Fibroblast of skin of right biceps (primary cell): ENCODE measurements at places on chromosomes 1 and 21.

- no peak for DNase-seq
Observed at GRCh38 chr1:150696590-150696989, 364 bp downstream of the GOLPH3L start.

GRCh38 chr1:109573785-109574184, 25.4 kb downstream of the GNAI3 start:
- no peak for DNase-seq

- DNase-seq, result no peak
Observed at GRCh38 chr21:15329191-15329590, 264.4 kb upstream of the NRIP1 start.

GRCh38 chr1:17802164-17802563, 47.0 kb downstream of the ACTL8 start:
- peak; percentile 78 for DNase-seq

DNA sequence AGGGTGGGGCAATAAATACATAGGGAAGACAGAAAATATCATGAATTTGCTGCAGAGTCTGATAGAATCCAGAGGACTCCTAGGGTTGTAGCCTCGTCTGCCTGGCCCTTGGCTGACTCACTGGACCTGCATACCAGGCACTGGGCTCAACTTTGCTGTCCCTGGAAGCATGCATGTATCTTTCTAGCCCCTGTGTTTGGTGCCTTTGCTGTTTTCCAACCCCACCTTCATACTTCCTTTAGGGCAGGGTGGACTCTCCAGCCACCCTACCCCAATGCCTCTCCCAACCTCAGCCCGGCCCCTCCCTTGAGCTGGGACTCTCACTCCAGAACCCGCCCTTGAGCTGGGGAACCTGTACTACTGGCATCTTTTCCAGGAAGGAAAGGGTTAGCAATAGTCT, 1.2 kb downstream of the RAB25 start:
- DNase-seq, result no peak

- no peak for DNase-seq
Observed at GRCh38 chr1:17118706-17119075, 560 bp downstream of the PADI2 start.

GRCh38 chr1:110811529-110811928, 61.4 kb upstream of the CD53 start:
- no peak for DNase-seq

DNA sequence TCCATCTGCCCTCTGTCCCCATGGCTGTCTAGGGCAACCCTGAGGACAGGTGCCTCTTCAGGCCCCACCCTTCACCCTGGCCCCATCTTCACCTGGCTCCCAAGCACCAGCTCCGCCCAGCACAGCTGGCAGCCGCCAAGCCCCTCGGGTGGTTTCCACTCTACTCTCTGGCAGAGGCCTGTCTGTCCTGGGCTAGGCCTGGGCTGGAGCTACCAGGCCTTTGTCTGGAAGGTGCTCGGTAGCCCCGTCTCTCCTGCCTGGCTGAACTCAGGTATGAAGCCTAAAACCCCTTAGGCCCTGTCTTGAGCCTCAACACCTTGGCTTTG, 17.4 kb downstream of the SDC3 start:
- no peak for DNase-seq

- no peak for DNase-seq
Observed at GRCh38 chr1:226615876-226616275, 67.3 kb downstream of the STUM start.

DNA sequence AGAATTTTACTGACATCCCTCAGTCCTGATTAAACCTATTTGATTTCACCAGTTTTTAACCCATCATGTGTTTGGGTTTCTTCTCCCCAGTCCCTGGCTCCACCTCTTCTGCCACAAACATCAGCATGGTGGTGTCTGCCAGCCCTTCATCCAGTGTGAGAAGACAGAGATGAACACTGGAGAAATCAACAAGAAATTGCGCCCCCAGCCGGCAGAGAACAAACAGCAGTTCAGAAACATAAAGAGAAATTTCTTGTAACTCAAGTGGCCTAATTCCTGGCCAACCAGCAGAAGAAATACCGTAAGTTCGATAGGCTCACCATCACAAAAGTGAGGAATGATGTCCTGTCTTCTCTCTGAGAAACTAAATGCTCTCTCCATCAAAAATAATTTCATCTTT, 18.3 kb downstream of the S100A11 start:
- no peak for DNase-seq

- peak; percentile 77 for DNase-seq
Observed at GRCh38 chr1:234729561-234730474, 119.8 kb upstream of the IRF2BP2 start.

DNA sequence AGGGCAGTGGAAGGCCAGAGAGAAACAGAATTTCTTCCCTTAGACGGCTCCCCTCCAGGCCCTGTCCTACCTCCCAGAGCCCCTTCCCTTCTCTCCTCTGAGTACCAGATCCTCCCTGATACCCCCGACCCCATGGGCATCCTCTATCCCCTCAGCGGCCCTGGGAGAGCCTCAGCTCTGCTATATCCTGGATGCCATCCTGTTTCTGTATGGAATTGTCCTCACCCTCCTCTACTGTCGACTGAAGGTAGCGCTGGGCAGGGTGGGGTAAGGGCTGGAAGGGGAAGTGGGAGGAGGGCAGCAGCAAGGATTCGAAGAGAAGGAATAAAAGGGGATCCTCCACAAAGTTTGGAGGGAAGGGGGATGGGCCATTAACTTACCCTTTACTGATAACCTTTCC, 2.7 kb downstream of the FCER1G start:
- DNase-seq, result no peak

GRCh38 chr1:48105165-48105564, 108.0 kb upstream of the TRABD2B start:
- no peak for DNase-seq

DNA sequence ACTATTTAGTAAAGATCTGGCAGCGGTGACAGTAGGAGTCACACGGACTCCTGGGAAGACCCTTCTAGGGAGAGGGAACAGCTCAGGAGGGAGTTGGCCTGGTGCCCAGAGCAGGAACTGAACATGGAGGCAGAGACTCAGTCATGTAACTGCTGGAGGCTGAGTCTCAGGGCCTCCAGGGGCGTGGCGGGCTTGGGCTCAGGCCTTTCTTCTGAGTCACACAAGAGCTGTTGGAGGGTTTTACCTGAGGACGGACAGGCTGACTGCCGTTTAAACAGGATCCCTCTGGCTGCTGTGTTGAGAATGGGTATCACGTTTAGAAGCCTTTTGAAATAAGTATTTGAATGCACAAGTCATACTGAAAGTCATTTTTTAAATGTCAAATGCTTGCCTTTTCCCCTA, 7.2 kb upstream of the ETS2 start:
- DNase-seq, result peak; percentile 55

DNA sequence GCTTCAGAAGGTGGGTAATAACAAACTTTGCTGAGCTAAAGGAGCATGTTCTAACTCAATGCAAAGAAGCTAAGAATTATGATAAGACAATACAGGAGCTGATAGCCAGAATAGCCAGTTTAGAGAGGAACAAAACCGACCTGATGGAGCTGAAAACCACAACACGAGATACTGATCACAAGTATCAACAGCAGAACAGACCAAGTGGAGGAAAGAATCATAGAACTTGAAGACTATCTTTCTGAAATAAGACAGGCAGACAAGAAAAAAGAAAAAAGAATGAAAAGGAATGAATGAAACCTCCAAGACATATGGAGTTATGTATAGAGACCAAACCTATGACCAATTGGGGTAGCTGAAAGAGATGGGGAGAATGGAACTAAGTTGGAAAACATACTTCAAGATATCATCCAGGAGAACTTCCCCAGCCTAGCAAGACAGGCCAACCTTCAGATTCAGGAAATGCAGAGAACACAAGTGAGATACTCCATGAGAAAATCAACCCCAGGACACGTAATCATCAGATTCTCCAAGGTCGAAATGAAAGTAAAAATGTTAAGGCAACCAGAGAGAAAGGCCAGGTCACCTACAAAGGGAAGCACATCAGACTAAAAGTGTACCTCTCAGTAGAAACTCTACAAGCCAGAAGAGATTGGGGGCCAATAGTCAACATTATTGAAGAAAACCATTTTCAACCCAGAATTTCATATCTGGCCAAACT, 20.5 kb downstream of the CD84 start:
- no peak for DNase-seq

DNA sequence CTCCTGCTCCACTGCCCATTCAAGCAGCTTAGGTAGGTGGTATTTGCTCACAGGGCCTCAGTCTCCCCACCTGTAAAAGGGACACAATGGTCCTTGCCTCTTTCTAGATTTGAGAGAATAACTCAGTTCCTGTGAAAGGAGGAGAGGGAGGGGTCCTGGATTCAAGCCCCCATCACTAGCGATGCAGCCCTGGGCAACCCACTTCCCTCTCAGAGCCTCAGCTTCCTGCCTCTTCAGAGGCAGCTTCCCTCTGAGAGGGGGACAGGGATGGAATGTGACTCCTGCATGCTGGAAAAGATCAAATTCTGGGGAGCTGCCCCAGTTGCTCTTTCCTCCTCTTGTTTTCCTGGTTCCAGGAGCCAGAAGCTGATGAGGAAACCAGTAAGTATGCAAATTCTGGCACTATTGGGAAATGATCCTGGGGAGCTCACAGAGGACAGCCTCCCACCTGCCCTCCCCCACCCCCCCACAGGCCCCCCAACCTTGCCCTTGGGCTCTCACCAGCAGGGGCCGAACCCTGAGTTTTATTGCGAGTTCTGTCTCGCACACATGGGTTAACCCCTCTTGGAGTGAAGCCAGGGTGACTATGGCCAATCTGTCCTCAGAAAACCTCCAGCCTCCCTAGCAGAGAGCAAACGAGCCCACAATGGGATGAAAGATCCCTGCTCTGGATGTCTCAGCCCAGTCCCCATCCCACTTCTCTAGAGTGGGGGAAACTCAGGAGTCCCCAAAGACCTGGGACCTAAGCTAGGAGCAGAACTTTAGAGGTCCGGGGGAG, 11.7 kb downstream of the ZC3H12A start:
- peak; percentile 22 for DNase-seq

DNA sequence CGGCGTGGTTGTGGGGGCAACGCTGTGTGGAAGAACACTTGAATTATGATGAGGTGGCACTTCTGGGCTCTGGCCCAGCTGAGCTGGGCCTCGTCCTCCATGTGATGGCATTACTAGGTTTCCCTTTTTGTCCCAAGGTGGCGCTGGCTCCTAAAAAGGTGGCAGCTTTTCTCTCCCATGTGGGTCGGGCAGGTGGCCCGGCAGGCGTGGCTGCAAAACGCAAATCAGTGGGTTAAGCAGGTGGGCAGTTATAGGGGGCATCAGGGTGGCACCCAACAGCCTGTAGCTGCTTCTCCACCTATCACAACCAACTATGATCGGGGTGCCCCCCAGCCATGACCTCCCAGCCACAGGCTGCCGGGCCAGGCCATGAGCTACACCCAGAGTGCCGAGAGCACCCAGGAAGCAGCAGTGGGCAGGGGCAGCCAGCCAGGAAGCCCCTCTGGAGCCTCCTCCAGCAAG, 59.6 kb downstream of the KCNAB2 start:
- DNase-seq, result no peak

DNA sequence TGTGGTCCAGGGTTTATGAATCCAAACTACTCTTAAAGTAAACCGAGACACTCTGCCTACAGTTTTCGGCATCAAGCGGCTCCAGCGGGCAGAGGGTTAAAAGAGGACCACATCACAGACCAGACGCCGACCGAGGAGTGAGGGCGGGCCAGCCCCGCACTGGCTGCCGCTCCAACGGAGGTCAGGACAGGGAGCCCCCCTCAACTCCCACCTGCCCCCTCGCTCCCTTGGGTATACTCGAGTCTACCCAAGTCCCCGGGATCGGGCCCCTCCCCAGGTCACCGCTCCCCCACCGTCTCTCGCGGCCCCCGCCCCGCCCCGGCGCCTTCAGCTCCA, 312 bp downstream of the ARNT start:
- DNase-seq, result peak; percentile 55
